Hippocampal formation (tissue), 2 donors: ENCODE measurements at places on chromosomes 11 and 22.

GRCh38 chr11:58503361-58503856 is 4.5 kb downstream of the OR5B21 start:
- DNase-seq, result no peak

DNA sequence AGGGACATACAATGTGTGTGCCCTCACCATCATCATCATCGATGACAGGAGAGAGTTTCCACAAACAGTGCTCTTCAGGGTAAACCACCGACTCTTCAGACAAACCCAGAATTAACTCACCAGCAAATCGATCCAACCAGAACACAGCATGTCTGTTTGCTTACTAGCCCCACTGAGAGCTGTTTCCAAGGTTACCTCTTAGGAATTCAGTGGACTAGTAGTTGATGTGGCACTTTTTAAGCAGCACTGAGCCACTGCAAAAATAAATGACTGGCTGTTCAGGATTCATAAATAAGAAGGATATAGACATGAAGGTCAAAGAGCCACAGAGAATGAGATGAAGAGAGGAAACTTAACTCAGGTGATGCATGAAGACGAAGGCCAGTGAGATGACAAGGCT is 83.1 kb downstream of the PARVA start:
- no peak for DNase-seq

GRCh38 chr22:39707816-39708215 is 137.3 kb downstream of the CACNA1I start:
- DNase-seq, result no peak

DNA sequence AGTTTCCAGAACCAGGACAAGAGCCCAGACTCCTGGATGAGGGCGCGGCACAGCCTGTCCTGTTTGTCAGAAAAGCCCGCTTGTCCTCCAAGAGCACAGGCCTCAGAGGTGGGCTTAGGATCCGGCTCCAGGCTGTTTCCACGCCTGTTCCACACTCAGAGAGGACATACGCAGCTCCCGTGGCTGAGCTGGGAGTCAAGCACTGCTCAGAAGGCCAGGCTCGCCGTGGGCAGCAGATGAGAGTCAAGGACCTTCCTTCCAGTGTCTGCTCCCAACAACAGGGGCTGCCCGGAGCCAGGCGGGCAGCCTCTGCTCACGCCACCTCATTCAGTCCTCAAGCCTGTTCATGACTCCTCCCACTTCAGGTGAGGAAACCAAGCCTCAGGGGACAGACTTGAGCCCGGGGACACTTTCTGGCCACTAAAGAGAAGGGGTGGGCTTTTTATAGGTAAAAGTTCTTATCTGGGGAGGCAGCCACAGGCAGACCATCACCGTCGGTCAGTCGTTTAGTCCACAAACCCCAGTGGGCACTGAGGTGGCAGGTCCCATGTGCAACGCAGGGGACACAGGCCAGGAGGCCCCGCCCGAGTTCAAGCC is 3.8 kb downstream of the CYB5R3 start:
- no peak for DNase-seq

DNA sequence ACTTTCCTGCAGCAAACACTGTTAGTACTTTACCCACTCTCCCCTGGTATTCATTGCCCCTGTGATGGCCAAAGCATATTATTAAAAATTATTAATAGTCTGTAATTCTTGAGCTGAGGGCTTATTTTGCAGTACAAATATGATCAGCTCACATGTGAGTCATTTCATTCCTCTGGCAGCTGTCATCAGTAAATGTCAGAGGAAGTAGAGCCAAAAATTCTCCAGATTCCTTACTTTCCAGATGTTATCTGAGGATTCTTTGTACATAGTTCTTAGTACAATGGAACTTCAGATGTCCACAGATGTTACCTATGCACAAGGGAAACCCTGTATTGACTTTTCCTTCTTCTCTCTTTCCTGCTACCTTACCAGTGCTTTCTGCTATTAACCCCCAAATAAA is 12.5 kb downstream of the OR5B3 start:
- DNase-seq, result no peak

DNA sequence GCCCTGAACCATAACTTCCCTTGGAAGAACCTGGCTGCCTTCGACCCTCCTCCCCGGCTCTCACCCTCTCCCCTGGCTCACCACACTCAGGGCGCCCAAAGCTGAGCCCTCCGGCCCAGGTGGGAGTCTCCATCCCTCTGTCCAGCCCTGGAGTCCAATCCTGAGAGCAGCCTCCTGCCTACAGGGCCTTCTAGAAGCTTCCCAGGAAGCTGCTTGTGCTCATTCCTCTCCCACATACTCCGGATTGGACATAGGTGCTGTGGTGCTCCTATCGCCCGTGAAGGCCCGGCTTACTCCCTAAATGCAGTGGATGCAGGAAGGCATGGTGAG is 1332.0 kb downstream of the BRD1 start:
- no peak for DNase-seq

- no peak for DNase-seq
Observed at GRCh38 chr11:58674609-58675008, 52.1 kb downstream of the CNTF start.

GRCh38 chr22:27400811-27401210 is 400.7 kb downstream of the MN1 start:
- no peak for DNase-seq

DNA sequence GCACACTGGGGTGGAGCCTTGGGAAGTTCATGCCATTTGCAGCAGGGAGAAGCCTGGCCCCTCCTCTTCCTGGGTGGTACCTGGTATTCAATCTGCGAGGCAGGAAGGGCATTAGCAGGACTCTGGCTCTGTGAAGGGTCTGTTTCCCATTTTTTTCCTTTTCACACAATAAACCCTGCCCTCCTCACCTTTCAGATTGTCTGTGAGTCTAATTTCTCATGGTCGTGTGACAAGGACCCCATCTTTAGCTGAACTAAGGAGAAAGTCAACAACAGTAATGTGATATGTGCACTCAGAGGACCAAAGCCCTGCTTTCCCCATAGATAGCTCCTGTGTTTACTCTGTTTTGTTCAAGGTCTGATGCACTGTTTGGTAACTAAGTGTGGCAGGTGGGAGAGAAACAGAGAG is 26.6 kb upstream of the CASP4 start:
- DNase-seq, result no peak

DNA sequence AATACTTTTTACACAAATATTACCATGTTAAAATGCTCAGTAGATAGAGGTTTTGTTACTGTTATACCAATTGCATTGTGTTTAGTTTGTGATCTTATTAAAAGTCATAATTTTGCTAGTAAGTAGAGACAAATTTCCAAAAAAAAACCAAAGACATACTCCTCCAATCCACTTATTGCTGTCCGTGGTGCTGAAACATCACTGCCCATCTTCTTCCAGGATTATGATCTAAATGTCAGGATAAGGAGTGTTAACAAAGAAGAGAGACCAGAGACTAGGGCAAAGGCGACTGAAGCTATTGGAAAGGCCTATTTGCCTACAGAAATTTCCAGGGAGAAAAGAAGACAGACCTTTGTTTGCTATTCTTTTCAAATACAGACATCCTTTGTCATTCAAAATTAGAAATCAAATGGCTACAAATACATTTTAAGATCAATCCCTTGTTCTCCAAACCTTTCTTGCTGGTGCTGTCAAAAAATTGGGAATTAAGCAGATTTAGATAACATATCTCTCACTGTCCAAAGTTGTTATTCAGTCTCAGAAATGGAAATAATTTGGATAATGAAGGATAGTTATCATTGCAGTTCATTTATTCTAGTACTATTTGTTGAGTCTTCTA is 199.7 kb downstream of the C11orf91 start:
- no peak for DNase-seq

GRCh38 chr11:68436162-68436888 is 24.2 kb upstream of the PPP6R3 start:
- no peak for DNase-seq

DNA sequence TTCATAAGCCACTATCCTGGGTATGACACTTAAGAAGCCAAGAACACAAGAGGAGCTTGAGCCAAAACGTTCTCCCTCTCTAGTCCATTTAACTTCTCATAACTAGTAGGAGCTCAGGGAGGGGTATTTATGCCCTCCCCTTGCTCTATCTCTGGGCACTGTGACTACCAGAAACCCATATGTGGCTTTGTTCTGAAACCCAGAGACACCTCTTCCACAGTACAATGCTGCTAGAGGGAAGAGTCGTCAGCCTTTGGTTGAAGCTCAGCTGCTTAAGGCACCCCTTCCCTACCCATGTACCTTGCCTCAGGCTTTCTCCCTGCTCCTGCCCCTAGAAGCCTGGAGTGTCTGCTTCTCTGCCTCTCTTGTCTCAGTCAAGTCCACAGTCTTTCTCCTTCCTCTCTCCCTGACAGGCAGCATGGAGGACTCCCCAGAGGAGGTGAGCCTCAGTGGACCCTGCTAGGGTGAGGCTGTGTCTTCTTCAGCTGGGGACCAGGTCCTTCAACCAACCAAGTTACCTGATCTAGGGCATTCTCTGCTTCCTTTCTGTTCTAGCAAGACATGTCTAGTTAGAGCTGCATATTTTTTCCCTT is 23.1 kb upstream of the USP47 start:
- DNase-seq, result no peak

DNA sequence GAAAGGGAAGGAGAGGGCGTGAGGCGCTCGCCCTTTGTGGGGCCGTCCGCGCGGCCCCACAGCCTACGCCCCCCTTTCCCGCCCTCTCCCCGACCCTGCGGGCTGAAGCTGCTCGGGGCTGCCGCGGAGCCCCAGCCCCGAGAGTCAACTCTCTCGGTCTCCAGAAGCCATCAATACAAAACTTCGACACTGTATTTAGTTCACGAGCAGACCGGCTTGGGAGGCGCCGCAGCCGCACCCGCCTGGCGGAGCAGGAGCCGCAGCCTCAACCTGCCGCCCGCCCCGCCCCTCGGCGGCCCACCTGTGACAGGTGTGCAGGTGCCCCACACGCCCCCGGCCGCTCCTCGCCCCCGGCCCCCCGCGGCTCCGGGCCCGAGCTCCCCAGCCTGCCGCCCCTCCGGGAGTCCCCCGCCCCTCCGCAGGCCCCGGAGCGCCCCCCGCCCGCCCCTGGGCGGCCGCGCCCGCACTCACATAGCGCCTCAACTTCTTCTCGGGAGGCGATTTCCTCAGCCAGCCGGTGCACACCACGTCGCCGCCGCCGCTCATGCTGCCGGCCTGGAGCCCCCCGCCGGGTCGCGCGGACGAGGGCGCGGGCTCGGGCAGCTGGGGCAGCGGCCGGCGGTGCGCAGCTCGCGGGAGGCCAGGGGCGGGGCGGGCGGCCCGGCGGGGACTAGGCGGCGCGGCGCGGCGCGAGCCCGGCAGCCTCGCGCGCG is at the start of gene GAB2:
GAB2 (minus strand) TSS at position 646 of the 713 bp plus-strand sequence; CDS start at position 546, 100 bp downstream.
- DNase-seq, result no peak

DNA sequence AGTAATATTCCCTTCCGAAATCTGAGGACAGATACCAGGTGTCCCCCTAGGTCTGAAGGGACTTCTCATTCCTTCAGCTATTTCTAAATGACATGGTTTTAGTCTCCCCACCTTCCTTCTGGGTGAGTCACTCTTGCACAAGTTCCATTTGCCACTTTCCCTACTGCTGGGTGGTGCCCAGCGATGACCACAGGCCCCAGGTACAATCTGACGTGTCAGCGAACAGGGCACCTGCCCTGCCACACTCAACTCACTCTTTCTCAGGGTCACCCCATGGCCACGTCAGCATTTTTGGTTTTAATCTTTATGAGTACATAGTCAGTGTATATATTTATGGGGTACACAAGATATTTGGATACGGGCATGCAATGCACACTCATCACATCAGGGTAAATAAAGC is 17.2 kb downstream of the POU2AF1 start:
- DNase-seq, result no peak

DNA sequence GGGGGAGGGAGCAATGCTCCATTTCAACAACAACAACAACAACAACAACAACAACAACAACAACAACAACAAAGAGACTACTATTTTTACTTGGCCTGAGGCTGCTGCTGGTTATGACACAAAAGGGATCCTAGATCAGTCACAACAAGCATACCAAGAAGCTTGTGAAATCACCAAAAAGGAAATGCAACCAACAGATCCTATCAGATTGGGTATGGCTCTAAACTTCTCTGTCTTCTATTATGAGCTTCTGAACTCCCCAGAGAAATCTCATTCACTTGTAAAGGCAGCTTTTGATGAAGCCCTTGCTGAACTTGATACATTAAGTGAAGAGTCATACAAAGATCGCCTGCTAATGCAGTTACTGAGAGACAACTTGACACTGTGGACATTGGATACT is 10.5 kb upstream of the MS4A2 start:
- no peak for DNase-seq

DNA sequence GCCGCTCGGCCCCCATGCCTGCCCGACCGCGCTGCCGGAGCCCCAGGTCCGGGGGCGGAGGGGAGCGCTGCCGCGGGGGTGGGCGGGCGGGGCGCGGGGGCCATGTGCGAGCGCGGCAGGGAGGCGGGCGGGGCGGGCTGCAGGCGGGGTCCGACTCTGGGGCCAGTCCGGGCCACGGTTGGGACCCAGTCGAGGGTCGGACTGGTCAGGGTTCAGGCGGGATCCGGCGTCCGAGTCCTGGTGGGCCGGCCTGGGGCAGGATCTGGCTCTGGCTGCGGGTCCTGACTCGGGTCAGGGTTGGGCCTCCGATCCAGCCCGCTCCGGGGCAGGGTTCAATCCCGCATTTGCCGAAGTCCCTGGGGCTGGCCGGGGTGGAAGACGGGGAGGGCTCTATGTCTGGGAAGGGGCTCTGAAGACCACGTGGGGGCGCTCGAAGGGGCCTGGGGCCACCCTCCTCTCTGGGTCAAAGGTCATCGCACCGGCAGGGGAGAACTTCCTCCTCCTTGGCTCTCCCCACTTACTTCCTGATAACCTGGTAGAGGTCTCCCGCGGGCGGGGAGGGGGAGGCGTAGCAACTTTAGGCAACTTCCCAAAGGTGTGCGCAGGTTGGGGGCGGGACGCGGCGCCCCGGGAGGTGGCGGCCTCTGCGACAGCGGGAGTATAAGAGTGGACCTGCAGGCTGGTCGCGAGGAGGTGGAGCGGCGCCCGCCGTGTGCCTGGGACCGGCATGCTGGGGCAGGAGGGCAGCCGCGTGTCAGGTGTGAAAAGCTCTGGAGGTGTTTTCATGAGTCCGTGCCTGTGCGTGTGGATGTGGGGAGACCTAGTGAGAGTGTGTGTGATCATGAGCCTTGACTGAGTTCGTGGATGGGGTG is 603 bp downstream of the ESRRA start:
- no peak for DNase-seq

- DNase-seq, result no peak
Observed at GRCh38 chr22:31339148-31339832, 6.9 kb downstream of the PATZ1 start.
